H7 (cell line): ENCODE measurements at places on chromosomes 3 and 15. TPM values are rescaled to one million over a fixed set of nuclear protein-coding genes. Genes with fewer than 3 reads are reported as not detected.

Gene SPINT1
- 81.1 and 109 TPM in 2 replicates for total RNA-seq

GRCh38 chr3:195020921-195021320, 250.0 kb downstream of the XXYLT1 start:
- DNase-seq, result no peak

DNA sequence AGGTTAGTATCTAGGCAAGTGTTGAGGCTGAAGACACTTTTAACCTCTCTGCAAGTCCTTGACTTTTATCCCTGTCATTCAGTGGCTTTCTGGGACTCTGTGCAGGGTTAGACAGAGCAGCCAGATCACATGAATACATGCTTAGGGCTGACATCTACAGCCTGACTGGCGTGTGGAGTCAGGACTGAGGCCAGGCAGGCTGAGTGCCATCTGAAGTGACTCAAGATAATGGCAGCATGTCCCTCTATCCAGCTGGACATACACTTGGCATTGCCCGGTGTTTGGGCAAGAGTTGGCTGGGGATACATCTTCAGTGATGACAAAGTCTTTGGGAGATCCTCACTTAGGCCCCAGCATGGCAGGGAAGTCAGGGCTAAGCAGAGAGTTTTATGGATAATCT, 22.4 kb downstream of the DUOX2 start:
- DNase-seq, result no peak

DNA sequence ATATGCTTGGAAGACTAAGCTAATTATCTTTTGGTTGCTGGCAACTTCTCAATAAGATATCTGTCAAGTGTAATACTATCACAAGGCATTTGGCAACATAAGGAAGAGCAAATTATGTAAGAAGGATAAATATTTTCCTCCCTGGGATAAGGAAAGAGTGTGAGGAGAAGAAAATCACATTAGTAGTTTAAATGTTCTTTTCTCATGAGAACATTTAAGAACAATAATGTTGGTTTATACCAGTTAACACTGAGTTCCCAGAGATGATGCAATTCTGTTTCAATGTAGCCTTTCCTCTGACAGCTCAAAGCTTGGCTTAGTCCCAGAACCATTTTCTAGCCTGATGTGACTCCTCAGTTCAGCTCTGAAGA, 66.1 kb upstream of the NPHP3 start:
- DNase-seq, result no peak

Gene CIB2
- 56.7 and 64.5 TPM in 2 replicates for total RNA-seq

- peak; percentile 44 for DNase-seq
These were observed 297.9 kb downstream of the RYR3 start for GRCh38 chr15:33608714-33609113.

Gene KNSTRN
- 72.2 and 104 TPM in 2 replicates for total RNA-seq

Gene ZNF620
- total RNA-seq, result 5.6 and 8.8 TPM in 2 replicates

- DNase-seq, result no peak
These were observed 277.1 kb downstream of the XXYLT1 start for GRCh38 chr3:194993896-194994295.
